Naive thymus-derived CD4-positive, alpha-beta T cell (primary cell): ENCODE measurements at places on chromosomes 3 and 15. TPM values are rescaled to one million over a fixed set of nuclear protein-coding genes. Genes with fewer than 3 reads are reported as not detected.

- H3K36me3 ChIP-seq = no peaks in the 10 kb centered on the region
- no peak overlapping the region for H3K27ac ChIP-seq
- H3K27me3 ChIP-seq = no peaks in the 10 kb centered on the region
- H3K4me3 ChIP-seq = no peak overlapping the region
Measured at GRCh38 chr3:25156626-25157025, 271.4 kb upstream of the RARB start.

GRCh38 chr3:105466072-105466471, 99.4 kb downstream of the ALCAM start:
- DNase-seq = no peak
- no peaks in the 10 kb centered on the region for H3K27me3 ChIP-seq
- H3K36me3 ChIP-seq = no peaks in the 10 kb centered on the region
- no peaks in the 10 kb centered on the region for H3K4me1 ChIP-seq

- no peak overlapping the region for H3K4me3 ChIP-seq
- no peak overlapping the region for H3K27ac ChIP-seq
- H3K36me3 ChIP-seq = no peaks in the 10 kb centered on the region
- no peaks in the 10 kb centered on the region for H3K4me1 ChIP-seq
Measured at GRCh38 chr3:197380786-197381185, 82.4 kb upstream of the DLG1 start.

- H3K4me3 ChIP-seq = no peak overlapping the region
- no peak for DNase-seq
- no peak overlapping the region for H3K27ac ChIP-seq
- no peaks in the 10 kb centered on the region for H3K27me3 ChIP-seq
Measured at GRCh38 chr15:91208371-91208770, 108.3 kb downstream of the SV2B start.

Gene THUMPD3
- 38.7 and 41.7 TPM in 2 replicates for total RNA-seq
